Stimulated activated naive CD8-positive, alpha-beta T cell treated with anti-CD3 and anti-CD28 coated beads, Interleukin-15, Interleukin-2, amounts not matched to agents 100 U/mL and 50 U/mL, for 24 hours (primary cell): ENCODE measurements at places on chromosomes 7 and 10.

DNA sequence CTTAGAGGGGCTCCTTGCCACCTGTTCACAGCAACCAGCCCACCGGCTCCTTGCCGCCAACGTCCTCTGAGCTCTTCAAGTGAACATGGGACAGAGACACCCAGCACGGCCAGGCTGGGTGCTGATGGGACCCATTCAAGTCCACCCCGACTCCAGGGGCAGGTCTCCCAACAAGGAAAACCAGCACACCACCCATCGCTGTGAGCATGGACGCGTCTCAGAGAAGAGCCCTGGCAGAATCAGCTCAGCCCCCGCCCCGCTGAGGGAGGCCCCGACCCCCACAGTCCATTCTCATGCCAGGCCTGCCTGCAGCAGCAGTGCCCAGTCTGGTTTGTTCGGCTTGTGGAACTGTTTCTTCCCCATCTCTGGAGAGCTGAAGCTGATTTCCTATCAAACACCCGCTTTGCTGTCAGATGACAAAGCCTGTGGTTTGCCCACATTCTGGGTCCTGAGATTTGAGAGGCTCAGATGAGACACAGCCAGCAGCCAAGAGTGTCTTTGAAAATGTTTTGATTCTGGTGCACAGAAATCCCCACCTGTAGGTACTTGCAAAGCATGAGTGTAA is 216.6 kb downstream of the ZMYND11 start:
- DNase-seq = peak; percentile 14

GRCh38 chr7:108308903-108309302 is 147.3 kb downstream of the NRCAM start:
- DNase-seq = no peak

DNA sequence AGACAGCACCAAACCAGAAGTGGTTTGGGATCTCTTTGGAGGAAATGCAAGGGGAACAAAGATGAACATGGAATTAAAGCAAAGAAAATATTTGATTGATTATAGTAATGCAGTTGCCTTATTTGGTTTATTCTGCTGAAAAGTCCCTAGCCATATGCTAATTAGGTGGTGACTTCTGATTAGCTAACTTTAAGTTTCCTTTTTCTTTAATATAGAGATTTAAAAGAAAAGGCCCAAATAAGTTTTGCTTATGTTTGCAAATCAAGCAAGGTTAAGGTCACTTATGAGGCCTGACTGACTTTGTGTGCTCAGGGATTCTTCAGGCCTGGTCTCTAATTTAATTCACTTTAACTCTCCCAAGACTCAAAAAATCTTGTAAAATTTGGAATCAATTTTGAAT is 6.2 kb upstream of the ANKRD22 start:
- DNase-seq = no peak

DNA sequence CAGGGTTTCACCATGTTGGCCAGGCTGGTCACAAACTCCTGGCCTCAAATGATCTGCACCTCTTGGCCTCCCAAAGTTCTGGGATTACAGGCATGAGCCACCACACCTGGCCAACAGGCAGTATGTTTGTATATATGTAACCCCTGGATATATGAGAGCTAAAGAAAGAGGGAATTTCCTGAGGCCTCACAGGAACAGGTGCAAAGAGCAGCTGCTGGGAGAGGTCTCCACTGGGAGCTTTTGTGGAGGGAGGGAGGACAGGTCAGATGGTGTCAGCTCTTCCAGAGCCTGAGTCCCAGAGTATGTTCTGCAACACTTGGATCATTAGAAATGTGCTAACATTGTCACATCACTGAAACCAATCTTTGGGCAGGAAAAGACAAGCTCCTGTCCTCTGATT is 110.1 kb upstream of the KIF5B start:
- no peak for DNase-seq

DNA sequence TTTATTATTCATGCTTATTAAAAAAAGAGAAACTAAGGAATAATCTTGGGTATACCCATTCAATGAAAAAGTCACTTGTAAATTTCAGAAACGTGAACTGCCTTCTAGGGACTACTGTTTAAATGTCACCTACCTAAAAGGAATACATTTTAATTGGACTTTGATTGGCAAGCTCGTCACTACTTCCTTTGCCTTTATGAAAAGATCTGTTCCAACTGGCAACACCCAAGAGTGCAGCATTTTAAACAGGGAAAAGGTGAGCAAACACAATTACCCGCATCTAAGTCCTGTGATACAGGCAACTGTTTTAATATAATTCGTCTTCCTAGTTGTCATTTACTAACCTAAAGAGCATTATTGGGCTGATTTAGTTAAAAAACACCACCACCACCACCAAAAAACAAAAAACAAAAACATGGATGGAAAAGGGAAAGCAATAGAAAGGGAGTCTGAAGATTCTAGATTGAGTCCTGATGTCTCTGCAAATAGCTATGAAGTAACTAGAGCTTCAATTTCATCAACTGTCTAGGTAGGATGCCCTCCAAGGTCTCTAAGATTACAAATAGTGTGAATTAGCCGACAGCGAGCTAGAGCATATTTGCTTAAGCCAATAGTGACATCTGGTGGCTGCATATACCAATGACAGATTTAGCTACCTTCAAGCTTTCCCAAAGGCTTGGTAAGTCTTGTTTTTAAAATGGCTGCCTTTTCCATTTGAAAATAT is 33.8 kb upstream of the ICA1 start:
- peak; percentile 13 for DNase-seq

DNA sequence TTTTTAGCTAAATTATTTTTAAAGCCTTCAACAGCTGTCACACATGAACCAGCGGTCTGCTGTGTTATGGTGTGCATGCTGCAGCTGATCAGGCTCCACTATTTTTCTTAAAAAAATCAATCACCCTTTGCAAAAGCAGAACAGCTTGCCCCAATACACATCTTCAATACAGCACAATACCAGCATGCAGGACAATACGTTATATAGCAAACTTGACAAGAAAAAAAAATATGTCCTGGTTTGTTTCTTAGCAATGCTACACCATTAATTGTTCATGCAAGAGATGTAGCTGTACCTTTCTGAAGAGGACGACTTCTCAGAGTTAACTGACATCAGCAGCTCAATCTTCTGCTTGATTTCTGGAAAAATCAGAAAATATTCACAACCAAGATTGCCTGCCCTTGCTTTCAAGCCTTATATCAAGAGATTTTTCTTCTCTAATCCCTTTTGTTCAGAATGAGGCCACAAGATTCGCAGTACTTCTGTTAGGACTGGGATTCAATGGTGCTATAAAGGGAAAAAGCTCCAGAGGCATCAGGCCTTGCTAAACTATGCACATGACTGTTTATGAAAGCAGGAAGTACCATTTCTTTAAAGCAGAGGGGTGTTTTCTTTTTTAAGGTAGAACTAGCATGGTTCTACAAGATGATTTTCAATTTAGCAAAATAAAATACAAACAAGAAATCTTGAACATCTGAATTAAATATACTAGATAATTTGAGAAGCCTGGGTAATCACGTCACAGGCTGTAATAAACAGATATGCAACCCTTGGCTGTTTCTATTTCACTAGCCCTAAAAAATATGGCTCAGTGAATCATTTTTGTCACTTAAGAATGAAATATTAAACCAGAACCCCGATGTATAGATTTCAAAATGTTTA is 120.0 kb downstream of the SRPK2 start:
- DNase-seq = no peak

DNA sequence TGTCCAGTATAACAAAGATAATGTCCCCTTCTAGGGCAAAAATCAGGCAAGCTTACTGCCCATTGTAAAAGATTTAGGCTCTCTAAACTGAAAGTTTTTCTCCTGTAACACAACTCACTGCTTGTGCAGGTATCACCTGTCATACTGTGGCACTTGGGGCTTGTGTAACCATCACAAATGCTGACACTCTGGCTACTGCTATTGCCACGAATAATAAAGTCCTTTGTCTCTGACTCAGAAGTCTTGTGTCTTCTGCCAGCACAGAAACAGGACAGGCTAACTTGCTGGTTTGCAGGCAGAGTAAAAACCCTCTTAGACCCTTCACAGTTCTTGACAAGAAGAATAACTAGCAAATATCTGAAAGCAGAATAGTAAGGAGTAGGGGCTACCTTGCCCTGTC is 273.9 kb downstream of the RPS24 start:
- DNase-seq = no peak
